ENCODE measurements at places on chromosomes 4 and X.

- no peak for DNase-seq
Observed at GRCh38 chrX:24117258-24117657, 32.3 kb upstream of the ZFX start.

- DNase-seq: no peak
Observed at GRCh38 chrX:140439476-140439875, 65.4 kb downstream of the SOX3 start.

GRCh38 chrX:44480591-44480990 lies 62.1 kb downstream of the FUNDC1 start:
- no peak for DNase-seq

- DNase-seq: no peak
Observed at GRCh38 chr4:119739796-119740195, 111.2 kb upstream of the PDE5A start.

DNA sequence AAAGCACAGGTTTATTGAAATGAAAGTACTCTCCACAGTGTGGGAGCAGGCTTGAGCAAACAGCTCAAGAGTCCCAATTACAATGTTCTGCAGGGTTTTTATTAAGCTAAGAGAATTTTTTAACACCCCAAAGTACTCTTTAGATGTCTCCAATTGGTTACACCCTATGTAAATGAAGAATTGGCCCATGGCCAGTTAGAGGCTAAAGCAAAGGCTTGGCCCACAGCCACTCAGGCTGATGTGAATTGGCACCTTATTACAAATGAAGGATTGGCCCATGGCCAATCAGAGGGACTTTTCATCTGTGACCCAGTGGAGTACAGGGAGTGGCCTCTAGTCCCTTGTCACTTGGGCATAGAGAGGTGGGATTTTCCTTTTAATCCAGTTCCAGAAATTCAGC lies 30.1 kb upstream of the IQCM start:
- DNase-seq: no peak

- DNase-seq: no peak
Observed at GRCh38 chr4:25043548-25043947, 12.8 kb upstream of the LGI2 start.

- DNase-seq: no peak
Observed at GRCh38 chrX:129846716-129847115, 3.0 kb upstream of the ZDHHC9 start.

DNA sequence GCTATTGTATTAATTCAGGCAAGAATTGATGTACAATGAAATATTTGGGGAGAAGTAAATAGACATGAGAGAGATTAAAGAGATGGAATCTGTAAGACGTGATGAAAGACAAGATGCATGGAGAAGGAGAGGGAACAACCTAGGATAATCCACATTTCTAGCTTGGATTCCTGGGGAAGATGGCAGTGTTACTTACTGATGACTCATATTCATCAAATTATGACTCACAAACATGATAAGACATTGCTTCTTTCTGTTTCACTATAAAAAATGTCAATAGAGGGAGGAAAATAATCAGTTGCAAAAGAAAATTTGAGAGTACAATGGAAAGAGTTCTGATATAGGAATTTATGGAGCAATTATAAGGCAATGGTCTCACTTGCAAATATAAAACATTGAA lies 104.1 kb upstream of the BMP3 start:
- DNase-seq: no peak

DNA sequence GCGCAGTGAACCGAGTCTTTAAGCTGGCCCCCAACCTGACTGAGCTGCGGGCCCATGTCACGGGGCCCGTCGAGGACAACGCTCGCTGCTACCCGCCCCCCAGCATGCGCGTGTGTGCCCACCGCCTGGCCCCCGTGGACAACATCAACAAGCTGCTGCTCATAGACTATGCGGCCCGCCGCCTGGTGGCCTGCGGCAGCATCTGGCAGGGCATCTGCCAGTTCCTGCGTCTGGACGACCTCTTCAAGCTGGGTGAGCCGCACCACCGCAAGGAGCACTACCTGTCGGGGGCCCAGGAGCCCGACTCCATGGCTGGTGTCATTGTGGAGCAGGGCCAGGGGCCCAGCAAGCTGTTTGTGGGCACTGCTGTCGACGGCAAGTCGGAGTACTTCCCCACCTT lies 2.2 kb downstream of the PLXNA3 start:
- DNase-seq: no peak

DNA sequence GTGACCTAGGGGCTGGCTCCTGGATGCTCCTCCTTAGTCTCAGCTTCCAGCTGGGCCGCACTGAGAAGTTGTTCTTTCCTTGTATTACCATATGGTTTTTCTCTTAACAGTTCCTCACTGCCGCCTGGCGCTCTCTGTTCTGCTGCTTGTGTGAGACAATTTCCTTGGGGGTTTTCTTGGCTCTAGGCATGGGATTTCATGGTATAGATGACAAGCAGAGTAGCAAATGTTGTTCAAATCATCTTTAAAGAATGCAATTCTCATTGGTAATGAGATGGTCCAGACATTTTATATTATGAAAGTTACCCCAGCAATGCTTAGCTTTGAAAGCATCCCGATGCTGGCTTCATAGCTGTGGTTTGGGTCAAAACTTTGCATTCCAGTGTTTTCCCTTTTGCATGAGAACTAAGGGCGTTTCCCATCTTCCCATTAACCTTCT lies 37.6 kb downstream of the SEPTIN11 start:
- DNase-seq: no peak
